ENCODE measurements at places on chromosomes 11 and 22.

DNA sequence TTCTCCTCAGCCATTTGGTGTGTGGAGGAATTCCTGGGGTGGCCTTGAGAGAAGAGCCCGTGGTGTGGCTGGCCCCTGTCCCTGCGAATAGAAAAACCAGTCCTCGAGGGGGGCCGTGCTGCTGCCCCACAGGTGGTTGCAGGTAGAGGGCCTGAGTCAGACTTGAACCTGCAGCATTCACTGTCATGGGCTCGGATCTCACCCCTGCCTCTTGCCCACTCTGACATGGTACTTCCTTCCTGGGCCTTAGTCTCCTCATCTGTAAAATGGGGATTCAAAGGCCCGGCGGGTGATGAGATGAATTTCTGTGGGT is 19.4 kb downstream of the TRMU start:
- no peak for DNase-seq

- DNase-seq: no peak
Measured at GRCh38 chr11:104572279-104572678, 326.0 kb downstream of the CASP12 start.

DNA sequence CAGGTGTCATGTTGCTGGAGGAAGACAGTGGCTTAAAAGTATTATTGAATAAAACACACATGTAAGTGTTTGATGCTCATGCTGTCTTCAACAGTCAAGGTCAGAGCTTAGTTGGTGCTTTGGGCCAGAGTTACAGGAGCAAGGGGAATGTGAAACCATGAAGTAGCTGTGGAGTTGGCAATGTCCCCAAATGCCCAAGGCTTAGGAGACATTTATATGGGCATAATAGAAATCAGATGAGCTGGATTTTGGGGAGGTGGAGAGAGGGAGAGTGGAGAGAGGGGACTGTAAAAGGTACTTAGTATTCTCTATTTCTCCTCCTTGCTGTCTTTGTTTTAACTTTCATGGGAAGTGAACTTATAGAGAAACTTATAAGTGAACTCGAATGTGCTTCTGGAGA is 407.8 kb downstream of the ETS1 start:
- DNase-seq: no peak

DNA sequence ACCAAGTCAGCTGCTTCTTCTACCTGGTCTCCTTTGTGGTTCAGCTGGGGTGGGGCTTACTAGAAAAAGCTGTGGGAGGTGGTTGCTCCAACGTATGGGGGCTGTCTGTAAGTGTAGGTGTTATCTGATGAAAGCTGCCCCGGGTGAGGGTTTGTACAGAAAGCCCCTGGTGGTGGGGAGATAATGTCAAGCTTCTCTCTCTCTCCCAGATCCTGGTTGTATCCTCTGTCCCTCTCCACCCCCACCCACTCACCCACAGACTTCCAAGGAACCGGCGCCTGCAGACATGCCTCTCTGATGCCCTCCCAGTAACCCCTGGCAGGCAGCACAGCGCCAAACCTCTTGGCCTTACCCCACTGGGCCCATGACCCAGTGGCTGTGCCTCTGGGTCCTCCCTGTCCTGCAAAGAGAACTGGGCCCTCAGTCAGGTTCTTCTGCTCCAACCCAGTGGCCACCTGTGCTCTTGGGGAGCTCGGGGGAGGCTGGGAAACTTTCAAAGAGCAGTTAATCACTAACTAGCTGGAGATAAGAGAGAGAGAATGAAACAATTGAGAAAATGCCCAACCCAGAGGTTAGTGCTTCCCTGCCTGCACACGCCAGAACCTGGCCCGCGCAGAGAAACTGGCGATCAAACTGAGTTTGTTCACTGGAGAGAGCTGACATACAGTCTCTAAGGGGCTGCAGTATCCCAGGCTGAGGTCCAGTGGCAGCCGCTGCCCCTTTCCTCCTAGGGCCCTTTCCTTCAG is 20.4 kb upstream of the EHF start:
- no peak for DNase-seq

DNA sequence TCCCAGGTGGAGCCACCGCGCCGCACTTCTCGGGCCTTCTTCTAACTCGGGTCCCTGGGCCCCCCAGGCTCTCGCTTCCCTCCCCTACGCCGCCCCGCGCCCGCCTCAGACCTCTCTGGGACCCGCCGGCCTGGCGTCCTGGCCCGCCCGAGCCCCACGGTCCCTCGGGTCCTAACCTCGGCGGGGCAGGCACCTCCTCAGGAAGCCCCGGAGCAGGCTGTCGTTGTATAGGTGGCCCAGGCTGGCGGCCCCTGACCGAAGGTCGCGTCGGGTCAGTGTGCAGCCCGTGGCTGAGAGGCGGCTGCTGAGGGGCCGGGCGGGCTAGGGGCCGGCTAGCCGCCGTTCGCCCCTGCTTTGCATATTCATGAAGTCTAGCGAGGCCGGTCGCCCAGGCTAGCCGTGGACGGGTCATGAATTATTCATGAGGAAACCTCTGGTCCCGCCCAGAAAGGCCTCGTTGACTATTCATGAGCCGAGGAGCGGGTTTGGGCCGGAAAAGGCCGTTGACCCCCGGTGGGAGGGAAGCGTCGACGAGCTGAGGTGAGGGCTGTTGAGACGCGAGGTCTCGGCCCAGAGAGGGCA is at the start of gene HORMAD2:
HORMAD2 (plus strand) TSS at position 513 of the 582 bp plus-strand sequence. CDS start 13,489 bp downstream, outside the sequence.
- no peak for DNase-seq

DNA sequence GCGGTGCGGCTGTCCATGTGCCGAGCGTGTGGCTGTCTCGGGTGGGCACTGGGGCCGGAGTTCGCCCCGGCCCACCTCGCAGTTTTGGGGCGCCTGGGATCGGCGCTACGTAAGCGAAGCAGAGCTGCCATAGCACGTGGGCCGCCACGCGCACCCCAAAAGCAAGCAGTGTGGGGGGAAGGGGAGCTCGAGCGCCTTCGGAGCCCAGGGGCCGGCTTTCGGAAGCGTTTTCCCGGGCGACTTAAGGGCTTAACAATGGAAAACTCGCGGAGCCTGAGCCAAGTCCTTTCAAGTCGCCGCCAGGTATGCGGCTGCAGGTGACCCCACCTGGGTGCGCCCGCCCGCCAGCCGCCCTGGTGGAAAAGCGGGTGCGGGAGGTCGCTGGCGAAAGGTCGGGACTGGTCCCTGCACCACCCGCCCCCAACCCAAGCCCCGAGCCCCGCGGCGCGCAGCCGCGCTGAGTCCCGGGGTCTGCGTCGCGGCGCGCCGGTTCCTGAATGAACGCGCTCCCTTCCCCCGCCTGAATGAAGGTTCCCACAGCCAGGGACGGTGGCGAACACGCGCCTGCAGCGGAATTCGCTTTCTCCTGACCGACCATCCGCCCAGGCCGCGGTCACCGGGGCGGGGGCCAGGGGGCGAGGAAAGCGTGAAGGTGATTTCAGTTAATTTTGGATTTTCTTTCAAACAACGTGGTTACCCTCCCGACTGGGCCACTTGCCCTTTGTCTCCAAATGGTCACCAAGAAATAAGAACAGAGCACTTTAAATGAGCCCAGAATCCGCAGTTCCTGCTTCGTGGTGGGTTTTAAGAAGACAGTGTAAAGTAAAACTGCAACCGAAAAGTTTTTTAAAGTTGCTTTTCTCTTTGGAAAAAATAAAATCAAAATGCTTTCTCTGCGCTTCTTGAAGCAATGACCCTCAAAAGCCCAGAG is 2.8 kb upstream of the CCND1 start:
- no peak for DNase-seq

DNA sequence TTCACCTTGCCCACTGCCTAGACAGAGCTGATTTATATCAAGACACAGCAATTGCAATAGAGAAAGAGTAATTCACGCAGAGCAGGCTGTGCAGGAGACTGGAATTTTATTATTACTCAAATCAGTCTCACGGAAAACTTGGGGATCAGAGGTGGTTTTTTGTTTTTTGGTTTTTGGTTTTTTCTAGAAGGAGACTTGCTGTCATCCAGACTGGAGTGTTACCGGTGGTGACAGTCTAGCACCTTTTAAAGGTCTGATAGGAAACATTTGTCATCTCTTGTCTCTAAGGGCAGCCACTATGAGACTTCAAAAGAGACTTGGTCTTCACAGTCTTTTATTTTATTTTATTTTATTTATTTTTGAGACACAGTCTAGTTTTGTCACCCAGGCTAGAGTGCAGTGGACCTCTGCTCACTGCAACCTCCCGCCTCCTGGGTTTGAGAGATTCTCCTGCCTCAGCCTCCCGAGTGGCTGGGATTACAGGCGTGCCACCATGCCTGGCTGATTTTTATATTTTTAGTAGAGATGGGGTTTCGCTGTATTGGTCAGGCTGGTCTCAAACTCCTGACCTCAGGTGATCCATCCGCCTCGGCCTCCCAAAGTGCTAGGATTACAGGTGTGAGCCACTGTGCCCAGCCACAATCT is 19.1 kb downstream of the APOBEC3H start:
- no peak for DNase-seq

GRCh38 chr11:2466069-2466801 is 21.4 kb downstream of the KCNQ1 start:
- no peak for DNase-seq

DNA sequence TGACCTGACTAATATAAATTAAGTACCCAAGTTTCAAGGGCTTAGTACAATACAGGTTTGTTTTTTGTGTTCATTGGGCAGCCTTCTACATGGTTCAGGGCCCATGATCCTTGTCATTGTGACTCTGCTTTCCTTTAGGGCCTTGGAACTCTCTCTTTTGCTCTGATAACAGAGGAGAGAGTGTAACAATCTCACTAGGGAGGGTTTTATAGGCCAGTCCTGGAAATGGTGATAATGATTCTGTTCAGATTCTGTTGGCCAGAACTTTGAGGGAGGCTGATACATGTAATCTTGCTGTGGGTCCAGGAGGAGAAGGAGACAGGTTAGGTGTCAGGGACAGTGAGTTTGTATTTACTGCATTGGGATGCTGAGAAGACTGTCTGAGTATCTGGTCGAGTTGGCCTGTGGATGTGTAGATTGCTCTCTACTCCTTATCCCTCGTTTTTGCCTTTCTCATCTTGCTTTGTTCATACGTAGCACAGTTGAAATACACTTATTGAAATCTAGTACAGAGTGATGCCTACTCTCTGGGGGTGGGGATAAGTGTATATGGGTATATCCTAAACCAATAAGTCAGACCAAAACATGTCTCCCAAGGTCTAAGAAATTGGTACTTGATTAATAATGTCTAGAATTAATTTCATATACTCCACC is 37.5 kb upstream of the HEPHL1 start:
- no peak for DNase-seq

- no peak for DNase-seq
Measured at GRCh38 chr11:22151649-22152197, 41.2 kb upstream of the ANO5 start.

- no peak for DNase-seq
Measured at GRCh38 chr11:92550411-92550810, 325.8 kb downstream of the FAT3 start.

- no peak for DNase-seq
Measured at GRCh38 chr22:43946384-43946667, 8.9 kb upstream of the SAMM50 start.

- no peak for DNase-seq
Measured at GRCh38 chr11:20274031-20274430, 89.5 kb upstream of the HTATIP2 start.

GRCh38 chr11:132099692-132100091 is 729.3 kb downstream of the NTM start:
- no peak for DNase-seq

DNA sequence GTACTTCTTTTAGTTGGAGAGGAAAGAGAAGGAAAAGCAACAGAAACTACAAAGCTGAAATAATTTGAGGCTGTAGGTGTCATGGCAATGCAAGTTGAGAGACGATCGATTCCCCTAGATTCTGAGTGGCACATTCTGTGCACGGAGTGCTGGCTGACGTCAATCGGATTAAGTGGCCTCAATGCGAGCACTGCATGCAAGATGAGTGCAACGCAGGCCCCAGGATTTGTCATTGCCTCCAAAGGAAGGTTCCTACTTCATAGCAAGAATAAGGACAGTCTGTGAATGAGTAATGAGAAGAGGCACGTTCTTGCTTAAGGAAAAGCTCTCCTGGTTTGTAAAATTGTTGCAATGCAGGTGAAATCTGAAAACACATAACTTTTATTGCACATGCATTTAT is 892.4 kb downstream of the KCNA4 start:
- no peak for DNase-seq

- DNase-seq: no peak
Measured at GRCh38 chr22:30250039-30250565, 3.5 kb upstream of the LIF start.

GRCh38 chr22:37986371-37986770 is 2.0 kb upstream of the SOX10 start:
- no peak for DNase-seq

GRCh38 chr11:616320-617198 is 809 bp upstream of the IRF7 start:
- no peak for DNase-seq

GRCh38 chr11:88131764-88132470 is 43.3 kb downstream of the RAB38 start:
- DNase-seq: no peak

- DNase-seq: no peak
Measured at GRCh38 chr11:117575856-117576255, 221.2 kb downstream of the DSCAML1 start.

DNA sequence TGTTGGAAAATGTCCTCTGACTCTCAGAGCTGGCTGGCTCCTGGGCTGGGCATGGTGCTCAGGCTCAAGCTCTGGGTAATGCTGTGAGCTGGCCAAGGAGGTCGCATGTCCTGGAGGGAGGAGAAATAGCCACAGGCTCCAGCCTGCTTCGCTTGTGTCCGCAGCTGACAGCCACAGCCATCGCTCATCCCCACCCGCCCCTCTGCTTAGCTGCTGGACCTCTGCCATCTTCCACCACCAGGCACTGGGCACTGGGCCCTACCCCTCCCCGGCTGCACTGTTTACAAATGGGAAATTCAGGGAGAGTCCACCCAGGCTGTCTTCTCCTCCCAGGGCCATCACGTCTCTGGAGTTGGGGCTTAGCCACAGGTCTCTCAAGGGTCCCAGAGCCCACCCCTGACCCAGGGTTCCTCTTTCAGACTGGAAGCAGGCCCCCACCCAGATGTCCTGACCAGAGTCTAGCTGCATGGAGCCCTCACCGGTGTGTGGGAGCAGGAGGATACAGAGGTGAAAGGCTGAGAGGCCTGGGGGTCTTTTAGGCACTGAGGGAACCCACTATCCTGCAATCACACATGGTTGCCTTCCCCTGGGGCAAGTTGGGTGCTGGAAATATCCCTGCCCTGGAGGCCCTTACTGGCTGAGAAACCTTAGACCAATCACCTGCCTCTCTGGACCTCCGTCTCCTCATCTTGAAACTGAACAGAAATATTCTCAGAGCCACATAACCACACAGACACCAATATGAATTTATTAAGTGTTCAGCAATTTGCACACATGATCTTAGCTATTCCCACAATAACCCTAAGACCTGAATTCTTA is 62.7 kb downstream of the CD82 start:
- DNase-seq: no peak

Data from NK-92 treated with Interleukin-12 subunit alpha and Interleukin-12 subunit beta, amount 100 ng/mL, for 24 hours (cell line).